DMS 273 treated with DMSO at 0.1 percent for 48 hours (cell line): ENCODE measurements at places on chromosomes 2 and 18.

DNA sequence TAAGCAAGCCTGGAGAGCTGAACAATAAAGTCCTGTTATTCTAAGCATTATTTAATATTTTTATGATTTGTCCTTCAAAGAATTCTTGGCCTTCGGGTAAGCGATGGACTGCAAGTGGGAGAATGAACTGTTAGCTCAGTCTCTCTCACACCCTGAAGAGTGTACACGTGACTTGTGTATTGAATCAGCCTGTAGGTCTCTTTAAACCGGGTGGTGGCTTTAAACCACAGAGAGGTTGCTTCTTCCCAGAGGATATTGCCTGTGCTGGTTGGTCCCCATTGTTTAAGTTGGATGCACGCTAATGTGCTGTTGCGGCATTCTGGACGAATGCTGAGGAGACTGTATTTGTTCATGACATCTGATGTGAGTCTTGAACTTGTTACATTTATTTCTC is 183.3 kb downstream of the LTBP1 start:
- no peak for DNase-seq

GRCh38 chr2:46977280-46977665 is 61.7 kb upstream of the MCFD2 start:
- DNase-seq = no peak

- no peak for DNase-seq
Measured at GRCh38 chr2:49843314-49843713, 689.0 kb upstream of the FSHR start.

- no peak for DNase-seq
Measured at GRCh38 chr2:56357655-56358295, 174.0 kb downstream of the CCDC85A start.

DNA sequence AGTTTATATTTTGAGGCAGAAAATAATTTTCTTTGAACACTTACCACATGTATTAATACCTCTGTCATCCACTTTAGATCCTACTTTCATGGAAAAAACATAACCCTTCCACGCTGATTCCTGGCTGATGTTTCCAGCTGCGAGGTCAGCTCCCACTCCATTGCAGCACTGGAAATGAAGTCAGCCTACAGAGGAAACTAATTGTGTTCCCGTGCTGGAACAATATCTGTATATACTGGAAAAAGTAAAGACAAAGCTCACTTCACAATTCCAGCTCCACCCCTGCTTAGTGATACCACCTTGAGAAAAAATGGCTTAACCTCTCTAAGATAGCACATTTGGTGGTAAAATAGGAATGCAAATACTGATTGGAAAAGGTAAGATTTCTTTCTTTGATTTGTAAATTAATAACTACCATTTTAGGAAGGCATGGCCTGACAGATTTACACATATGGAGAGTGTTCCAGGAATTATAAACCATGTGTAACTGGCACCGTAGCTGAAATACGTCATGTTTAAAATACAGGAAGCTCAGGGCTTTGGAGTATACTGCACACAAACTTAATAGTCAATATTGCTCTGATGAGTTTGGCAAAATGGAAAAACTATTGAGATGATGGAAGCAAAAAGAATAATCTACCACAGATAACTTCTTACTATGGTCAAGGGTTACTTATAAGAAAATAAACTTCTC is 90.0 kb downstream of the TRIB2 start:
- DNase-seq = no peak

- no peak for DNase-seq
Measured at GRCh38 chr2:96106991-96107707, 9.2 kb downstream of the ADRA2B start.

GRCh38 chr2:233928594-233929351 is 11.6 kb downstream of the TRPM8 start:
- DNase-seq = no peak

GRCh38 chr2:168114040-168114439 is 133.4 kb downstream of the STK39 start:
- no peak for DNase-seq

DNA sequence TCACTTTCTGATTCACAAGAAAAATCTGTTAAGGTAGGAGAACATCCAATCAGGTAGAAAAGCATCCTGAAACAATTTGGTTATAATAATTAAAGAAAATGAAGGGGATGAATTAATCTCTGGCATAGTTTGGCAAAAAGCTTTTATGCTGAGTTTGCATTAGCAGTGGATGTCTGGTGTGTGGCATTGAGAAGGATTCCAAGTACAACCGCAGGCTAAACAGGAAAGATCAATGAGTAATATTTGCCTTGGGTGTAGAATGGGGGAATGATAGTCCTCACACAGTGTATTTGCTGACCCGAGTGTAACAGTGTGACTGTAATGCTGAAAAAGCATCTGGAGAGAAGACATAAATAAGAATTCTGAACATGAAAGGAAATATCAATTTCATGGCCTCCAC is 68.3 kb upstream of the SESTD1 start:
- DNase-seq = no peak

- DNase-seq = peak; percentile 63
Measured at GRCh38 chr2:155062250-155062921, 363.9 kb downstream of the KCNJ3 start.

DNA sequence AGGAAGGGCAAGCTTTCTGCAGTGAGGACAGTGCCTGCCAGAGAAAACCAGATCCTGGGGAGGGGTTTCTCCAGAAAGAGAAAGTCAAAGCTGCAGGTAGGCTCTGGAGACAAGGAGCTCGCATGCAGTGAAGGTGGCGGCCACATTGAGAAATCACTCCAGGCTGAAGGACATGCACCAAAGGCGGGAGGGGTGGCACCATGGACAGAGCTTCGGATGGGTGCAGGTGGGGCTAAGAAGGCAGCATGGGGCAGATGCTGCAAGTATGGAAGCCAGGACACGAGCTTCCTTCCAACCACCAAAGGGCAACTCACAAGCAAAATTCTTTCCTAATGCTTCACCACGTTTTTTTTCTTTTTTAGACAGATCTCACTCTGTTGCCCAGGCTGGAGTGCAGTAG is 104.4 kb upstream of the SLC35G4 start:
- DNase-seq = no peak

GRCh38 chr18:8252371-8252770 is 356.9 kb upstream of the RAB12 start:
- no peak for DNase-seq

DNA sequence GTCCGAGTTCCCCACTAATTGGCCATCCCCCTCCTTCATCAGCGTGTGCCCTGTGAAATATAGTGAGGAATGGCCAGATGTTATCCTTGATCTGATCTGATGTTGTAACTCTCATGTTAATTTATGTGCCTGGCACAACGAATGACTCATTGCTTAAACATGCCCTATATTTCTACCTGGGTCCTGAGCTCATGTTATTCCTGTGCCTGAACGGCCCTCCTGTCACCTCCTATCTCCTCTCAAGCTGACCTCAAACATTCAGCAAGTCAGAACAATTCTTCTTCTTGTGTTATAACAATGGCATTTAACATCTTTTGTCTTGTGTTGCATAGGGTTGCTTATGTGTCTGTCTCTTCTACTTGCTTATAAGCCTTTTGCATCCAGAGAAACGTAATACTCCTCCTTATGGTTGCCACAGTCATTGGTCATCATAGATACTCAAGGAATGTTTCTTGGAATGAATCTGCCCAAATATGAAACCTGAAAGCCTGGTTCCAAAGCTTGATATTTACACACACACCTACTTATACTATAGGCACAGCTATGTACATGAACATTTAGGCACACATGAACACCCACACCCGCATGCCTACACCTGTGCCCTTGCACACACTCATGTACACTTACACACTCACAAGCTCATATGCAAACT is 80.2 kb upstream of the PHLPP1 start:
- peak; percentile 29 for DNase-seq

DNA sequence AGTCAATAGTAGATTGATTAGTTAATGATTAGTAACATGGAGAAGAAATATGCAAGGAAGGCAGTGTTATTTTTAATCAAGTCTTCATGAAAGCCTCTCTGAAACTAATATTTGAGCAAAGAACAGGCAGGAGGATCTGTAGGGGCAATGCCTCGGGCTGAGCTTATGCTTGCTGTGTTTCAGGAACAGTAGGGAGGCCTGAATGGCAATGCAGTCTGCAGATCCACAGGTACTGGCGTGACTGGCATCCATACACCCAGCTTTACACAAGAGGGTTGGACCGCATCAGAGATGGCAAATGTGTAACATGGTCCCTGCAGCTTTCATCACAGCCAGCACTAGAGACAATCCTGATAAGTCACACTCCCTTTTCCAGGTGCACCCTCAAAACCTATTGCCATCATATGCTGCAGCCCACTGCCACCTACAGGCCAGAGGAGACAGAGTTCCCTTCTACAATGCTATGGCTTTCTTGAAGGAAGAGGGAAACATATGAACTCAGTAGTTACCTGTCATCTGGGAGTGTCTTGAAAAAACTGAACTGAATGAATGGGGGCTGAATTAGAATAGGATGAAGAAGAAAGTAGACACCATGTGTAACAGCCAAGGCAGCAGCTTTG is 582.4 kb upstream of the RAB6C start:
- peak; percentile 9 for DNase-seq

- no peak for DNase-seq
Measured at GRCh38 chr18:13501891-13502290, 224.5 kb downstream of the FAM210A start.

- DNase-seq = no peak
Measured at GRCh38 chr18:8186413-8186812, 422.8 kb upstream of the RAB12 start.

DNA sequence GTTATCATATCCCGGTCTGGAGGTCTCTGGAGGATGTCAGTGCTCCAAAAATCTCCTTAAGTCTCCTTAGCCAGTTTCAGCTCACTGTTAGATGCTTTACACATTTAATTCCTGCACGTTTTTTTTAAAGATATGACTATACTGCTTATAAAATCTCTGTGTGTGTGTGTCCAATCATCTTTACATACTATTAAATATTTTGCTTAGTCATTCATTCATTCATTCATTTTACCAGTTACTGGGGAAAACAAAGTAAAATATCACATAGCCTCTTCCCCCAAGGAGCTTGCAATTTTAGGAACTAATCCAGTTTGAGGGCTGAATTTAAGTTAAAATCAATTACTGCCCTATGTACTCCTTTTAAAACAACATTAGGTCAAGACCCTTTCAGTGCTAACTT is 293.2 kb upstream of the LYPD1 start:
- no peak for DNase-seq

DNA sequence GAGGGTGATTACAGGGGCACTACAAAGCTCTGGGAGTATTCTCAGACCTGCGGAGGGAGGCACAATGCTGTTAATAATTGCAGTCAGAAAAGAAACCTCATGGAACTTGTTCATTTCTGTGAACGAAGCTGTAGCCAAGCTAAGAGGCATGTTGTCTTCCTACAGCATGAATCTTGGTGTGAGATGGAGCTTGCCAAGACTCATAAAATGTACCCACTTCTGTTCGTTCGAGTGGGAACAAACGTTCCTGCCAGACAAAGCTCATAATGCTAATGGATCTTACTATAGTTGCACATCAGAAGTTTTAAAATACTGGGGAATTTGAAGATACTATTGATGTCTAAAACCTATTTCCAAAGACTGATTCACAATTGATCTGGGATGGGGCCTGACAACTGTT is 489.1 kb downstream of the ZEB2 start:
- no peak for DNase-seq

DNA sequence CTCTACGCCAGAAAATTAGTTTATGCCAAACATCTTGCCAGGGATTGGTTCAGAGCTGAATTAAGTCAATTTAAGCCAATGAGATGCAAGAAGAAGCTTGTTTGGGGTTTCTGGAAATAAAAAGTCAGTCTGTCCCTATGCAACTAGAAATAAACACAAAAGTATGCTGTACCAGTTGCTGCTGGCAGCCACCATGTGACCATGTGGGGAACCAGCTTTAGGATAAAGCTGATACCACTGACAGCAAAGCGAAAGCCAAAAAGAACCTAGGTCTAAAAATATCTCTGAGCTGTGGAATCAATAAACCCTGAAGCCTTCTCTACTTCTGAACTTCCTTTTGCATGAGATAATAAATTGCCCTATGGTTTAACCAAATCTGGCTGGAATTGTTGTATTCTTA is 181.8 kb upstream of the PARD3B start:
- no peak for DNase-seq

- no peak for DNase-seq
Measured at GRCh38 chr2:84781942-84782716, 98.8 kb downstream of the TRABD2A start.

DNA sequence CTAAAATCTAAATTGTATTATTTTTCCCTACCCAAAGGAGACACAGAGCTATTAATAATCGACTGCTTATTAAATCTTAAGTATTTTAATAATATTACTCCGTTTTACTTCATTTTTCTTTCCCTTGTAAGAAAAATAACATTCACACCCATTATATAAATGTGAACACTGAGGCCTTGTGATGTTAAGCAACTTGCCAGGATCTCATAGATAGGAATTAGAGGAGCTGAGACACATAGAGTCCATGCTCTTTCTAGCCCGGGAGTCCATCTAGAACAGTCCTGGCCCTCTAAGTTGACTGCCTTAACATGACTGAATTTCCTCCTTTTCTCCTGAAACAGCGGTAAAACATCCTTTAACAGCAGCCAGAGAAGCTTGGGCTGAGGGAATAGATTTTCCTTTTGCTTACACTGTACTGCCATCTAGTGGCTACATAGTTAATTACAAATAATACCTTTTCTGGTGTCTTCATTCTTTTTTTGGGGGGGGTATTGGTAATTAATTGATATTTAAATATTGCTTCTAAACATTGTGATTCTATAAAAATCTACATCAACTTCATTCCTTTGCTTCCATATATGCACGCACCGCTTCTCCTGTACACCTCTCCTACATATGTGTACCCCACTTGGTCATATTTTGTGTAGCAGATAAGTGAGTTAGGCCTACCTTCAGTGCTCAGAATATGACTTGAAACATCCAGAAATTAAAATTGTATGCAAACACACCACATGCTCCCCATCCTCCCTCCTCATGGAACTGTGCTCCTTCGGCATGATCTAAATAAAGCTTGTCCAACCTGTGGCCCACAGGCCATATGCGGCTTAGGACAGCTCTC is 125.8 kb upstream of the HNMT start:
- DNase-seq = peak; percentile 21

- peak; percentile 20 for DNase-seq
Measured at GRCh38 chr2:71530641-71531332, 77.4 kb downstream of the DYSF start.

- DNase-seq = no peak
Measured at GRCh38 chr2:219335373-219335786, 2.8 kb upstream of the RESP18 start.

DNA sequence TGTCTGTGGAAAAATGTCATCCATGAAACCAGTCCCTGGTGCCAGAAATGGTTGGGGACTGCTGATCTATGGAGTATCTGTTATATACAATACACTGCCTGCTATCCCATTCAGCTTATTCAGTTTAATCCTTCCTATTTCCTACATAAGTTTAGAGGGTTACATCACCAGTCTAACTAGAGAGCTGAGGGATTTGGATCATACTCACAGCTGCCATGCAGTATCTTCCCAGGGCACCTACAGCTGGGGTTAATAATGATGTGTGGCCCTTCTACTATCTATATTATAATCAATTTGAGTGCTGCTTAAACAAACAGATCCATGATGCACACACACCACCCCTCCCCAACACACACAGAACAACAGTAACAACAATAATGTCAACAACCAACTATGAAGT is 524.0 kb downstream of the LRRTM4 start:
- no peak for DNase-seq
